ENCODE measurements at places on chromosomes 1 and 21. TPM values are rescaled to one million over a fixed set of nuclear protein-coding genes. Genes with fewer than 3 reads are reported as not detected.
A peak's percentile ranks its signal among the peaks of the same experiment; 100 is the strongest.

DNA sequence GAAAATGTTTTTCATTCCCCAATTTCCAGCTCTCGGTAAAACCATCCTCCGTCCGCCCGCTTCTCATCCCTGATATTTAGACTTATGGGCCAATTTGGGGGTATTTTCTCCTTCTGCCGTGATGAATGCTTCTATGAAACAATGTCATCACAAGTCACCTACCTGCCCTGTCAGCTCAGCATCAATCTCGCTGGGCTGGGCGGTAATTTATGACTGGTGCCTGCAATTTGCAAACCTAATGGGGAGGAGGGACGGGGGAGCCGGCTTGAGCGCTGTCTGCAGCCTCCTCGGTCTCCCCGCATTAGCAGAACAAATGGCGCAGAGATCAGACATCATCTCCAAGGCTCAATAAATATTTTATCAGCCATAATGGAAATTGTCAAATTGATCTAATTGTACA is 72.1 kb downstream of the PRDM16 start:
- no peak for DNase-seq

SEMA6C gene
- 13.9 TPM for polyA plus RNA-seq

CXADR gene
- 14.4 TPM for polyA plus RNA-seq

DNA sequence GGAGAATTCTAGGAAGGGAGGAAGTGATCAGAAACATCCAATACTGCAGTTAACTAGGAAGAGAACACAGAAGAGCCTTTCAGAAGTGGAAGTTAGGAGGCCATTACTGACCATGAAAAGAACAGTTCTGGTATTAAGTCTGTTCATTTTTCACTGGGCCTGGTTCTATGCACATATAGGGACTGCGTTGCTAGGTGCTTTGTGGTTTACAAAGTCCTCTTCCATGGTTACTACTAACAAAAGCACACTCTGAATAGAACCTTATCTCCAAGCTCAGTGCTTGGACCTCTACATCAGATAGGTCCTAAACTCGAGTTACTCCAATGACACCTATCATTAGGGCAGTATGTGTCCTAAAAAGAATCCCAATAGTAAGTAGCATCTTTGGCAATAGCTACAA is 75.4 kb downstream of the RPAP2 start:
- DNase-seq = no peak

PIK3CD gene
- 2.8 TPM for polyA plus RNA-seq

PRAMEF2 gene
- polyA plus RNA-seq = not detected

DNA sequence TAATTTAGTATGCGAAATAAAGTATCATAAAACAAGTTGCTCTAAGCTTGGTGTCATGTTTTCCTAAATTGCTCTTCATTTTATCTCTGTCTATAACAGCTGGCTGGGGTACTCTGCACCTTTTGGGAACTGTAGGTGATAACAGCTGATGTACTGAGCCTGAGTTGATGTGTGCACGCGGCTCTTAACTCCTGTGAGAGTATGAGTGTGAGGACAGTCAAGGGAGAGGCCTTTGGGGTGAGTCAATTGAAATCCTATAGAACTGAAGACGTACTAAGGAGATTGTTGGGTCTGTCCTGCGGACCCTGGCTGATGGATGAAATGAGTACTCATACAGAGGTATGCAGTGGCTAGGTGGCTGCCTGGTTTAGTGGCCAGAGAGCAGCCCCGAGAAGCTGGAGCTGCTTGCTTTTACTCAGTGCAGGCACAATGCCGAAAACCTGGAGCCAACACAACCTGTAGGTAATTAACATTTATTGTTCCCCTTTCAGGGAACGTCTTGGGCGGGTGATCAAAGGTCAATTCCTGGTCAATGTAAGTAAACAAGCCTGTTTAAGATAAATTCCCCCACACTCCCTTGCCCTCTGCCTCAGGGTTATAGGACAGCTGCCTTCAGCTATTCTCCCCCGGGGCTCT is 188.5 kb downstream of the PRDM2 start:
- DNase-seq = no peak

GRCh38 chr1:186965847-186966246 is 137.1 kb downstream of the PLA2G4A start:
- no peak for DNase-seq

CFAP126 gene
- polyA plus RNA-seq = not detected

DNA sequence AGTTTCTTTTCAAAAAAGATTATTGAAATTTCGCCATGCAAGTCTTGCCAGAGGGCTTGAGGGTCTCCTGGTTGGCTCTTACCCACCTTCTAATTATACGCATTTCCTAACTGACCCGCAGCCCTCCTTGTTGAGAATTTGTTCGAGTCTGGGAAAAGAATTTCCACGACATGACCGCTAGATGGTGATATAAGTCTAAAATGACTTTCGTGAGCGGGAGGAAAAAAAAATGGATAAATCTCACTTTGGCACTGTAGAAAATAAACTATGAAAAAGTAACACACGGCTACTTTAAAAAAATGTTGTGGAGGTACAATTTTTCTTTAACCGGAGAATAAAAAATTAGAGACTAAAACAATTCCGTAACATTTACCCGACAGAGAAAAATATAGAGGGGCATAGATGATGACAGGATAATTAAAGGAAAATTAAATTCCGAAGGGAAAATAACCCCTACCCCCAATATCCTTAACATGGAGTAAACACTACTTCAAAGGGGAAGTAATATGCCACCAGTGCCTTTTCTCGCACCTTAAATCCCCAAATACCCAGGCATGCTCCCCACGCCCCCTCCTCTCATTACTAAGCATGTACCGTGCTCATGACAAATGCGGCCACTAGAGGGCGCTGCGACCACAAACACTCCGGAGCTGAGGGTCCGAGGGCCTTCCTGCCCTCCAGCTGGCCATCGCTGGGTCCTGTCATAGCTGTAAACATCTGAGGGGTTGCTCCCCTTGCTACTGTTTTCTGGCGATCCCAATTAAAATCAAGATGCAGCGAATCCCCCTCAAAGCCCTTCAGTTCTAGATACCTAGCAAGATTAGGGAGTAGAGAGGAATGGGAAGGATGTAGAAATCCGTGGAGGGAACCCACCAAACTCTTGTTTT is 266.9 kb downstream of the ASTN1 start:
- peak; percentile 55 for DNase-seq

- no peak for DNase-seq
Measured at GRCh38 chr1:60031146-60031545, 42.4 kb downstream of the C1orf87 start.

GRCh38 chr1:159790237-159790917 is 9.6 kb downstream of the DUSP23 start:
- DNase-seq = peak; percentile 49

GRCh38 chr1:91523482-91523881 is 22.8 kb downstream of the CDC7 start:
- no peak for DNase-seq

EDARADD gene
- 6.6 TPM for polyA plus RNA-seq

DNA sequence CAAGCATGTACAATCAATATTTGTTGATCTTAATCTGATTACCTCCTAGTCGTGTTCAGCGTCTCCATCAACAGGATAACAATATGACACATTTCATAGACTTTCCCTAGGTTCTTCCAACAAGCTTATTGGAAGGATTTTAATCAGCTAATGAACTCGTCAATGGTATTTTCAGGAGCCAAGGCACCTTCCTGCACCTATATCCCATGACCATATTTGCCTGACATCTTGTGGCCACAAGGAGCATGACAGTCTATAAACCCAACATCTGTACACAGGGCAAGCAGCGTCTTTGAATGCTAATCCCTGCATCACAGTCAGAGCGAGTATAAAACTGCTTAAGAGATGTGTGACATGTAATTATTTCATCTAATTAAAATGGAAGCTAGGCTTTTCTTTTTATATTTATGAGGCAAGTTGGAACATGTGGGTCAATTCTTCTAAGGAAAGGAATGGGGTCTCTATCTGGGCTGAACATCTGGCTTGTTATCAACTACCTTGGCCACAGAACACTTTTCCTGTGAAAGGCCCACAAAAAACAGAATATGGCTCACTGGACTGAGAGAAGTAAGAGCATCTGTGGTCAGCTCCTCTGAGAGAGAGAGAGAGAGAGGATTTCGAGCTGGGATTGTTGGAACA is 388.8 kb downstream of the NTNG1 start:
- DNase-seq = peak; percentile 77

DNA sequence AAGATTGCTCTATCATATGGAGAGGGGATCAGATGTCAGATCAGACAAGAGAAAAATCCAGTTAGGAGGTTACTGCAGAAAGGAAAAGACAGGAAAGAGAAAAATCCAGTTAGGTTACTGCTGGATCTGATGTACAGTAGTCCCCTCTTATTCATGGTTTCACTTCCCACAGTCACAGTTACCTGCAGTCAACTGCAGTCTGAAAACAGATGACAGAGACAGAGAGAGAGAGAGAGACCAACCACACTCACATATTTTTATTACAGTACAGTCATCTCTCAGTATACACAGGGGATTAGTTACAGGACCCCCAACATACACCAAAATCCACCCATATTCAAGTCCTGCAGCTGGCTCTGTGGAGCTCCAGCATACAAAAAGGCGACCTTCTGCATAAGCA is 29.3 kb downstream of the NUP133 start:
- no peak for DNase-seq

GABPB2 gene
- 4.3 TPM for polyA plus RNA-seq

NPPA gene
- polyA plus RNA-seq = 2.0 TPM

- DNase-seq = peak; percentile 11
Measured at GRCh38 chr1:166490437-166490991, 323.7 kb upstream of the FAM78B start.

IL19 gene
- polyA plus RNA-seq = not detected

FOXO6 gene
- polyA plus RNA-seq = not detected

GRCh38 chr1:46461809-46462448 is 27.7 kb upstream of the DMBX1 start:
- no peak for DNase-seq

- DNase-seq = no peak
Measured at GRCh38 chr1:72827278-72827677, 544.9 kb upstream of the NEGR1 start.

GRCh38 chr1:93746021-93746812 is 64.6 kb upstream of the BCAR3 start:
- DNase-seq = no peak

DNA sequence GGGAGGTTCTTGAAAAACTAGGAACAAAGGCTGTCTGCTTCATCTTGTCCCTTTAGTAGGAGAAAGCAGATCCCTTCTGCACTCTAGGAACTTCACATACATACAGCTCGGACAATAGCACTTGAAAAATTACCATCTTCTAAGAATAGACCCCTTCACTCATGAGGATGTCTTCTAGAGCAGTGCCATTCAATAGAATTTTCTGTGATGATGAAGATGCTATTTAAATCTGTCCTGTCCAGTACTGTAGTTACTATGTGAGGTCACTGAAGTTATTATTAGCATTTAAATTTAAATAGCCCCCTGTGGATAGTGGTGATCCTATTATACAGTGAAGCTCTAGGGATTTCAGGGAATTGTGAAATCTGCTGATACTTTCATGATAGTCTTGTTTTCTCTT is 46.4 kb upstream of the RAB3GAP2 start:
- DNase-seq = no peak

DNA sequence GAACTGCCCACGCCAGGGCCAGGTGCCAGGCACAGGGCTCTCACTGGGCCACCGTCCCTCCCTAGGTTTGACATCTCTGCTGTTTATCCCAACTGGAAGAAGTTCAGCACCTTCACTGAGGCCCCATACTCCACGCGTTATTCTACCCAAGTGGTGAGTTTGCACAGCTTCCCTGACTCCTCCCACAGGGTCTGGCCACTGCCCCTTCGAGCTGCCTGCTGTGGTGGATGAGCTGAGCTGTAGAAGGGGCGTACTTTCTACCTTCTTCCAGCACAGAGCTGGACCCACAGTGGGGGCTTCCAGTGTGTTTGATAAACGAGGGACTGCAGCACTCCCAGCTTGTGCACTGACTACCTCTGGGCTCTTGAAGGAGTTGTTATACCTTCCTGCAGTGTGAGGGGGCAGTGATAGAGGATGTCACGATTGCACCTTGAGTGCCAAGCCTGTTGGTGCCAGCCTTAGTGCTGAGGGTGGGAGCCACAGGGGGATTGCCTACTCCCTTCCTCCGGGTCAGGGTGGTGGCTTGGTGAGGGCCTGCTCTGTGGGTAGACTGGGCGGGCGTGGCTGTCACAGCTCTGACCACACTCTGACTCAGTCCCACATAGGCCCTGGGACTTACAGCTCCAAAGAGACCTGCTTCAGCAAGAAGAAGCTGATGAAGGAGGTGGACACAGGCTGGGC is 5.9 kb upstream of the TTC22 start:
- DNase-seq = peak; percentile 63

DNA sequence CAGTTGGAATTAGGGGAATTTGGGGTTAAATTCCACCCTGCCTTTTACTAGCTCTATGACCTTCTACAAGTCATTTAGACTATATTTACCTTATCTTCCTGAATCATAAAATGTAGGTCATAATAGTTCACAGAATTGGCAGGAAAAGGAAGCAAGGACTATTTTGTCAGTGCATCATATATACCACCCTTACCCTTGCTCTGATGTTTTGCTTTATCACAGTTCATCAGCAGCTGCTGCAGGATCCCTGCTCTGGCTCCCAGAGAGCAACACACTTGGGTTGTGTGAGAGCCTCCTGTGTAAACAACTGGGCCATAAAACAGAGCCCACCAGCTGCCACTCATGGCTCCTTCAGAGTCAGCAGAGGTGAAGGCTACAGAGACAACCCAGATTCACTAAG is 631.6 kb upstream of the CAMK1G start:
- no peak for DNase-seq

KIF17 gene
- 1.4 TPM for polyA plus RNA-seq

DNA sequence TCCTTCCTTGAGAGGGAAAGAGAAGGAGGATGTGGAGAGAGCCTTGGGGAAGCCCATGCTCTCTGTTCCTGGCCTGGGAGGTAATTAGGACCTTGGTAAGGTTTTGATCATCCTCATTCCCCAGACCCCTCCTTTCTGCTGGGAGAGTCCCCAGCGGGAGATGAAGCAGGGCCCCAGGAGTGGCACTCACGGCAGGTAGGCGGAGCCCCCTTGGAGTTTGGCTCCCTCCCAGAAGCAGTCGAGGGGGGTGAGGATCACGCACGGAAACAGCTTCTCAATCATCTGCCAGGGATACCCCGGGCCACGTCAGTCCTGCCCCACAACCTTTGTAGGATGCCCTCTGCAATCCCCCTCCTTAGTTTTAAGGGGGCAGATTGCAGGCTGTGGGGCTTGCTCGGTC is 11.5 kb downstream of the PTCH2 start:
- DNase-seq = no peak

- peak; percentile 85 for DNase-seq
Measured at GRCh38 chr1:234533975-234534876, 55.2 kb upstream of the TARBP1 start.

DNA sequence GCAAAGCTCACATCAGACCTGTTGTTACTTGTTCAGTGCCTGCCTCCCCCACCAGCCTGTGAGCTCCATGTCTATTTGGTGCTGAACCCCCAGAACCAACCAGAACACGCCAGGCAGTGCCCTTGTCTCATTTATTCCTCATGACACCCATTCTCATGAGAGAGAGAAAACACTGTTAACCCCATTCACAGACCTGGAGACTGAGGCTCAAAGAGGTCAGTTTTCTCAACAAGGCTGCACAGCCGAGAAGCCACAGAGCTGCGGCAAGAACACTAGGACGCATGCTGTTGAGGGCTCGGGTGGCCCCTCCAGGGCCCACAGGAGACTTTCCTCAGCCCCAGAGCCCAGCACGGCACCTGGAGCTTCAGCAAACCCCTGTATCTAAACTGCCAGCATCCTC is 13.1 kb downstream of the KCNN3 start:
- no peak for DNase-seq

GRCh38 chr1:243268751-243269460 is 13.1 kb downstream of the SDCCAG8 start:
- DNase-seq = no peak

All from stomach (tissue), 19 donors.